Daoy (cell line): ENCODE measurements at places on chromosomes 3 and 15.

DNA sequence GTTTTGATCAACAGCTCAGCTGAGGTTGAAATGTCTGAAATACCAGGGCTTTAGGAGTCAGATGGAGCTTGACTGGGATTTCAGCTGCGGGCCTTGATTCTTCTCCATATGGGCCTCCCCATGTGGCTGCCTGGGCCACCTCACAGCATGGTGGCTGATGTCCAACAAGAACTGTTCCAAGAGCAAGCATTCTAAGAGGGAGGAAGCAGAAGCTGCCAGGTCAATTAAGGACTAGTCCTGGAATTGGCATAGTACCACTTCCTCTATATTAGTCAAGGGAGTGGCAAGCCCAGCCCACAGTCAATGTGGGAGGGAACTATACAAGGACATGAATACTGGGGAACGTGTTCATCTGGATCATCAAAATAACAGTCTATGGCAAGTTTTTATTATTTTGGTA is 181.7 kb upstream of the ANKRD28 start:
- peak; percentile 2 for DNase-seq

DNA sequence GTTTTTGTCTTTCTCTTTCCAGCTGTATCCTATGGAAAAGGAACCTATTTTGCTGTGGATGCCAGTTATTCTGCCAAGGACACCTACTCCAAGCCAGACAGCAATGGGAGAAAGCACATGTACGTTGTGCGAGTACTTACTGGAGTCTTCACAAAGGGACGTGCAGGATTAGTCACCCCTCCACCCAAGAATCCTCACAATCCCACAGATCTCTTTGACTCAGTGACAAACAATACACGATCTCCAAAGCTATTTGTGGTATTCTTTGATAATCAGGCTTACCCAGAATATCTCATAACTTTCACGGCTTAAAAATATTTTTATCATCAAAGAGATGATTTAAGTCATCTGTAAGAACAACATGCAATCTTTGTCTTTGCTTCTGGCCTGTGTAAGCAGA is 44.9 kb upstream of the PARP14 start:
- peak; percentile 21 for DNase-seq

DNA sequence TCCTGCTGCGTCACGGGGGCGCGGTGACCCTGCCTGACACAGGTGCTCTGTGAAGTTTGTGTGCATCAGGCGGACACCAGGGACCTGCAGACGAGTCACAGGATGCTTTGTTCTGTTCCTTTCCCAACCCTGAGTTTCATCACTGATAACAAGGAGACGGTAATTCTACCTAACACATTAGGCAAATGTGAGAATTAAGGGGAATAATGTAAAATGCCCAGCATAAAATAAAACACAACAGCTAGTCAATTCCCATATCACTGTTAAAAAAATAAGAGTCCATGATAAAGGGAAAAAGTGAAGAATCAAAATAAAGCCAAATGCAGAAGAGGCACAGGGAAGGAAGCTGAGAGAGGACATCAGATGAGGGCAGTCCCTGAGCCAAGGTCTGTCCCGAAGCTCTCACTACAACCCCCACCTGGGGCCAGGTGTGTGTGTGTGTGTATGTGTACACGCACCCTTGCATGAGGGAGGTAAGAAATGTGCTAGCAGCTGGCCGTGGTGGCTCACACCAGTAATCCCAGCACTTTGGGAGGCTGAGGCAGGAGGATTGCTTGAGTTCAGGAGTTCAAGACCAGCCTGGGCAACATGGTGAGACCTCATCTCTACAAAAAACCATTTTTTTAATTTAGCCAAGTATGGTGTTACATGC is 27.5 kb downstream of the PLA2G4D start:
- DNase-seq: no peak

- DNase-seq: peak; percentile 25
These were observed 48.6 kb upstream of the C15orf39 start for GRCh38 chr15:75153087-75153486.

- DNase-seq: no peak
These were observed 541.3 kb upstream of the KCNMB2 start for GRCh38 chr3:177994976-177995375.

GRCh38 chr3:177263615-177264368 is 66.5 kb upstream of the TBL1XR1 start:
- DNase-seq: no peak

- no peak for DNase-seq
These were observed 83.8 kb downstream of the SEMA5B start for GRCh38 chr3:122943828-122944190.

DNA sequence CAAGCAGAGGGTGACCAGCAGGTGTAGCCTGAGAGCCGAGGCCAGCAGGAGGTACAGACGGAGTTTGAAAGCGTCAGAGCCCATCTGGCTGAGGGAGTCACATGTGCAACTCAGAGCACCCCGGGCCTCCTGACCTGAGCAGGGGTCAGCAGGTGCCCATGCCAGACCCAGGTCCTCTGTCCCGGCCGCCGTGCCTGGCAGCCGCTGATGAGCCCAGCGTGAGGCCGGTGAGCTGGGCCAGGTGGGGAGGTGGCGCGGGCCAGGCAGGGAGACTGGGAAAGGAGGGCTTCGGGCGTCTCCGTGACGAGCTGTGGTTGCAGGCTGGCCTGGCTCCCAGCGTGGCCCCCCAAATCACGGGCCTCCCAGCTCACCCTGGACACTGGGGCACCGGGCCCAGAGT is 130.9 kb downstream of the CHSY1 start:
- no peak for DNase-seq

DNA sequence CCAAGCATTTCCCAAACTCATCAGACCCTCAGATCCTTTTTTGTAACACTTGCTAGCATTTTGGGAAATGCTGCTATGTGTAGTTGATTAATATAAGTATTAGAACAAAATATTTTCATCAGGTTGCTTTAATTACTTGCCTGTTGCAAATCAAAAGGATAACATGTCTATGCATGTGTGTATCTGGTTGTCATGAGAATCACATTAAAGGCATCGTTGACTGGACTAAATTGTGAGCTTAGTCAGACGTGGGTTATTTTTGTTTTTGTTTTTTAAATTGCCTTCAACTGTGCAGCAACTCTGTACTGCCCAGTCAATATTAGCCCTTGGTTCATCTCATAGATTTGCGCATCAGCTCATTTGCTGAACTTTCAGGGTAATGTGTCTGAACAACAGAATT is 81.6 kb downstream of the SLMAP start:
- no peak for DNase-seq

DNA sequence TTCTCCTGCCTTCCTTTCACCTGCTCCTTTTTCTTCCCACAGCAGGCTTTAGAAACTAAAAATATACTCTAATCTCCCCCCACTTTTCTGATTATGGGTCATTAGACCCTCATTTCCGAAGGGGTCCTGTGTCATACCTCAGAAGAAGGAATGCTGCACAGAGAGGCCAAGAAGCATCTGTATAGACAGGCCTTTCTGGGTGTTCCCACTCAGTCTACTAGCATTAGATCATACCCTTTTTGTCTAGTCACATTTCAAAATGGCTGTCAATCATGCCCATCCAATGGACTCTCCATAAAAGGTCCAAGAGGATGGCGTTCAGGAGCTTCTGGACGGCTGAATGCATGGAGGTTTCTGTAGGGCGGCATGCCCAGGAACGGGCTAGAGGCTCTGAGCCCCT is 192.2 kb downstream of the SUCLG2 start:
- DNase-seq: no peak

DNA sequence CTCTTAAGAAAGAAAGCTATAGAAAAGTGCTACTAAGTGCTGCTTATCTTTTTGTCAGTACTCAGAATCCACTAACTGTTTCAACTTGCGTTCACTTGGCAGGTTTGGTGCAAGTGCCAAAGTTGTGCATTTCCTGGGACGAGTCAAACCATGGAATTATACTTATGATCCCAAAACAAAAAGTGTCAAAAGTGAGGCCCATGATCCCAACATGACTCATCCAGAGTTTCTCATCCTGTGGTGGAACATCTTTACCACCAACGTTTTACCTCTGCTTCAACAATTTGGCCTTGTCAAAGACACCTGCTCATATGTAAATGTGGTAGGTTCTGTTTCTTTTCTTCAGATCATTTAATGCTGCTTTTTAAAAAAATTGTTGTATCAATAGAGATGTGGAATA is 32.6 kb downstream of the GYG1 start:
- DNase-seq: no peak

DNA sequence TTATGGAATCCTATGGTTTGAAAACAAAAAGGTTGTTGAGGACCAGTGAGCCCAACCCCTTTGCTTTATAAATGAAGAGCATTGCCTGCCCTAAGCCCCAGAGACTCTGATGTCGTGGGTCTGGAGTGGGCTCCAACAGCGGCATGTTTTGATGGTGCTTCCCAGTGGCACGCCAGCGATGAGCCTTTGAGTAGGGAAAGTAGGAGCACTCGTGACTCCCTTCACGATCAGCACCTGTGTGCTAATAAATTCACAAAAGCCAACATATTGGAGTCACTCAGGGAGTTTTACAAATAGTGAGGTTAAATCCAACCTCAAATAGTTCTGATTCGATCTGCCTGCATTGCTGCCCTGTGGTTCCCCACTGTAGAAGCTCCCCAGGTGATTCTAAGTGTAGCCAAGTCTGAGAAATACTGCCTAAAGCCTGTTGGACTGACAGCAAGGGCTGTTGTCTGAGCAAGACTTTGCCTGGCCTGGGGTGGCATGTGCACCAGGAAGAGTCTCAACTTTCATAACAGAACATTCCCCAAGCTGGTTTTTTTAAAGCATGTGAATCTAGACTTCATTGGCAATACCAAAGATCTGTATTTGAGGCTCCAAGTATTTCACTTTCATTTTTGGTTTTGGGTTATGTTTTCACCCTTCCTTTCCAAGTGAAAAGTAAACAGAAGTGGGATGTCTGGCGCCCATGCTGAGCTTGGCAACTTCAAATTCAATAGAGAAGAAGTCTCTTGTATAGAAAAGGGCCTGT is 9.9 kb downstream of the CCR5 start:
- DNase-seq: no peak

DNA sequence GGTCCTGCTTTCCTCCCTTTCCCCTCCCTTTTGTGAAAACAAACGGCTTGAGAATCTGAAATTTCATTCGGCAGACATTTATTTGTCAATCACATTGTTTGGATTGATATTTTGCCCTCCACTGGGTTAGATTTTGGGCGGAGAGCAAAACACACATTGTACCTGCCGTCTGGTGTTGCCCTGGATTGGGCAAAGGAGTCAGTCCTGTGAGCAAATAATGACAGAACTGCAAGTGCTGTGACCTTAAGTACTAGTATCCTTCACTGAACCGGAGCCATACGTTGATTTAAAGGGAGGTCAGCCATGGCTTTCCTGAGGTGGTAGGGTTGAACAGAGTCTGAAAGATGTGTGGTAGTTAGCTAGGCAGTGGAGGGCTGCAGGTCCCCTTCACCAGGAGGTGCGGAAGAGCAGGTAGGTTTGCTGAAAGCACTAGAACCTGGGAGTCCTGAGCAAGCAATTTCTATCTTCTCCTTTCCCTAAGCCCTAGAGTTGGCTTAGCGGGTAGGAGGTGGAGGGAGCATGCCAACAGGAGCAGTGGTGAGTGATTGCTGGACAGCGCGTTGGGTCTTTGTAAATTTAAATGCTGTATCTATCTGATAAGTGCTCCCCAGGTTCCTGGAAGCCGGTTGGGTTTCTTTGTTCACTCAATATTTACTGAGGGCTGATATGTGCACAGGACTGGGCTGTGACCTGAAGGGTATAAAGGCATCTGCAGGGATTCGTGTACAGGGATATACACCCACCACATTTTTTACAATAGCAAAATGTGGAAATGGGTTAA is 2.0 kb downstream of the PDIA5 start:
- DNase-seq: no peak
